Stimulated activated effector memory CD8-positive, alpha-beta T cell treated with anti-CD3 and anti-CD28 coated beads, Interleukin-12 subunit alpha, Interleukin-12 subunit beta, amount 100 ng/mL, for 72 hours (primary cell): ENCODE measurements at places on chromosomes 6 and 20.

DNA sequence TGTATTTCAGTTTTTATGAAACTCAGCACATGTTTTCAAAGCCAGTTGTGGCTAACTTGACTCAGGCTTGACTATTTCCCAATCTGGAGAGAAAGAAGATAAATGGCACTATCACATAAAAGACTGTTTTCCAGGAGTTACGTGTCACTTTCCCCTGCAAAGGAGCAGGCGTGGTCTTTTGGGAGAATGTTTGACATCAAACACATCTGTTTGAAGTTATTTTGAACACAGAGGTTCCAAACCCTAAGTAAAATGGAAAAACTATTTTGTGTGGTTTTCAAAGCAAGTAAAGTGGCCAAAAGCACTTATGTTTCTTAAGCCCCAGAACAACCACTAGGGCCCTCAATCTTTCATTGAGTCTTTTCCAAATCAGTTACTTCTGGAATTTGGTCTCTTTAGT, 89.7 kb downstream of the FOXF2 start:
- no peak for DNase-seq

- no peak for DNase-seq
These were observed 24.7 kb downstream of the PACSIN1 start for GRCh38 chr6:34490390-34491090.

DNA sequence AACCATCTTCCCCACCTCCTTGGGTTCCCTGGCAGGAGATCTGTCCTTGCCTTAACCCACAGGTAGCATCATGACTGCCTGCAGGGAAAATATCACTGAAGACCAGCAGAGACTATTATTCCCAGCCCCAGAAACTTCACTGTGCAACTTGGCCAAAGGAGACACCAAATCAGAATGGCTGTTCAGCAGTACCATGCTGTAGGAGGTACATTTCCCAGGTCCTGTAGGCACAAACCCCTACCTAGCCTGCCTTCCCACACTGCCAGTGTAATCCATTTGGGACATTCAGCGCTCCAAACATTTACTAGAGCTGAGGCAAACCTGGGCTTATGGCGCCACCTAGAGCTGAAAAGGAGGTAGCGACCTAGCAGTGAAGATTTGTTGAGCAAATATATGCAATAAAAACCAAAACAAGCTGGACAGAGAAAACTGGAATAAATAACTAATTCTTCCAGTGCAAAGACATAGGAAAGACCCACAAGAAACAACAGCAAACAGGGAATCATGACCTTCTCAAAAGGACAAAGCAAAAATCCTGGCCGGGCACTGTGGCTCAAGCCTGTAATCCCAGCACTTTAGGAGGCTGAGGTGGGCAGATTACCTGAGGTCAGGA, 60.3 kb downstream of the VTA1 start:
- no peak for DNase-seq

GRCh38 chr20:9508696-9509178, 5.7 kb upstream of the LAMP5 start:
- DNase-seq = no peak

DNA sequence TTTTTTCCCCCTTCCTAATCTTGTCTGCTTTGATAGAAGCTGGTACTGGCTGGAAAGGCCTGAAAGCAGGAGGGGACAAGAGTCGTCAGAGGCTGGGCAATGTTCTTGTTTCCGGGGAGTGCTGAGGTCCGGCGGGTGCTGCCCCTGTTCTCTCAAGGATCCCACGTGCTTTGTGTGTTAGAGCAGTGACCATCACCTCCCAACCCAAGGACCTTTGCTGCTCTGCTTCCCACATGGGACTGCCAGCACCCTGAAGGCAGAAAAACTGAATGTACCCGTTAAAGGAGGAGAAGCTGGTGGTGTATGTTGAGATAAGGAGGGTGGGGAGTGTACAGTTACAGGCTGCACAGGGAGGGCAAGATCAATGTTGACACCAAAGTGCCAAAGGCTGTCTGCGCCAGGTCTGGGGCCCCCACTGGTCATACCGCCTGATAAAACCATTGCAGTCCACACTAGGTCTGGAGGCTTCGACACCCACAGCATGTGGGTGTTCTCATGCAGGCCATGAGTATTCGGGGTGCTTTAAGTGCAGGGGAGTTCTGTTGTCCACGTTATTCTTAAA, 15.0 kb downstream of the C20orf173 start:
- DNase-seq = no peak

DNA sequence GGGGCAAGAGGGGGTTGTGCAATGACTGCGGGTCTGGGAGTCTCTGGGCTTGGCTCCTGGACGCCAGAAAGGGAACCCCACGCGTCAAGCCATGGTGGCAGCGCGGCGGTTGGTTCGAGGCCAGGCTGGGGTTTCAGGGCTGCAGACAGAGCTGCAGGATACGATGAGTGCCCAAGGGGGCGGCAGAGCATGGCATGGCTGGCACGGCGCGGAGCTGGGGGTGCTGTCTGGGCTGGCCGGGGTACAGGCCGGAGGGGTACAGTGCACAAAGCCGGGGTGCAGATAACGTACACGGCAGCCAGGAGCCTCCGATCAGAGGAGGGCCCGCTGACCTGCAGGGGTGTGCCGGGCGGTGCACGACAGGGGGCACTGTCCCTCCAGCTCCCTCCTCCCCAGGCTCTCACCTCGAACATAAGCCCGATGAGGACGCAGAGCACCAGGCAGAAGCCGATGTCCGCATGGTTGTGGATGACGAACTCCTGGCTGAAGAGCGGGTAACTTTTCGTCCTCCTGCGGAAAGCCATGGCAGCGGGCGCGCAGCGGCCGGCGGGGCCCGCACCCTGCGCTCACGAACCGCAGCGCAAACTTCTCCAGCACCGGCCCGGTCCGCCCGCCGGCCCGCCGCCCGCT, 353 bp downstream of the TRAM2 start:
- peak; percentile 51 for DNase-seq

- DNase-seq = no peak
These were observed 87.1 kb upstream of the POU3F2 start for GRCh38 chr6:98747273-98747672.

- no peak for DNase-seq
These were observed 37.7 kb downstream of the ECHDC1 start for GRCh38 chr6:127305741-127306140.

GRCh38 chr6:3363296-3364025, 93.4 kb downstream of the SLC22A23 start:
- no peak for DNase-seq

DNA sequence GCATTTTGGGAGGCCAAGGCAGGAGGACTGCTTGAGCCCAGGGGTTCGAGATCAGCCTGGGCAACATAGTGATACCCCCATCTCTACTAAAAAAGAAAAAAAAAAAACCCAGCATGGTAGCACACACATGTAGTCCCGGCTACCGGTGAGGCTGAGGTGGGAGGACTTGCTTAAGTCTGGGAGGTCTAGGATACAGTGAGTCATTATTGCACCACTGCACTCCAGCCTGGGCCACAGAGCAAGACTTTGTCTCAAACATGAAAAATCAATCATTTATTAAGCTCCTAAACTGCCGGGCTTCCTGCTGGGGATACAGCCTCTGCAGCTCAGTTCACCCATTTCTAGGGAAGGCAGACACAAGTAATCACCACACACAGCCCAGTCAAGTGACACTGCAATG, 7.3 kb upstream of the USP45 start:
- no peak for DNase-seq

DNA sequence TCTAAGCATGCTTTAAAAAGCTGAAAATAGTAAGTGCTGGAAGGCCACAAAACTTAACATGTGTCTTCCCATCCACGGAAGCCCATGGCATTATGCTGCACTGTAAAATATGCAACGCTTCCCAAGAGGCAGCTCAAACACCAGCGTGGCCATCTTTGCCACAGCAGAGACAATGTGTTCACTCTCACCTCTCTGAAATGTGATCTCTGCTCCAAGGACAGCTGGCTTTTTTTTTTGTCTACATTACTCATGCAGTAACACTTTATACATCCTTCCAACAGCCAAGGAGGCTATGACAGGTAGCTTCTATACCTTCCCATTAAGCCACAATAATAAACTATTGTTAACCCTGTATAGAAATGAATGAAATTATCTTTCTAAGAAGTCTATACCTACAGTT, 49.2 kb downstream of the BLOC1S5 start:
- DNase-seq = no peak

DNA sequence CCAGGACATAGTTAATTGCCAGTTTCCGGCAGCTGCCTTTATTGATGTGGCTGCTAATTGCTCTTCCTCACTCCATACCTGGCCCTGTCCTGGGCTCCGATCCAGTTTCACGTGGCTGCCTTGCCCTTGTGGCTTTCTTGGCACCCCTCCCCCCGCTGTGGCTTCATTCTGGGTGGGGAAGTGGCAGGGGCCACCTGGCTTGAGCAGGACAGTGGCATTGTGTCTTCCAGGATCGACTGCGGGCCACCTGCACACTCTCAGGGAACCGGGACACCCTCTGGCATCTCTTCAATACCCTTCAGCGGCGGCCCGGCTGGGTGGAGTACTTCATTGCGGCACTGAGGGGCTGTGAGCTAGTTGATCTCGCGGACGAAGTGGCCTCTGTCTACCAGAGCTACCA, 10.8 kb downstream of the MAVS start:
- DNase-seq = no peak

DNA sequence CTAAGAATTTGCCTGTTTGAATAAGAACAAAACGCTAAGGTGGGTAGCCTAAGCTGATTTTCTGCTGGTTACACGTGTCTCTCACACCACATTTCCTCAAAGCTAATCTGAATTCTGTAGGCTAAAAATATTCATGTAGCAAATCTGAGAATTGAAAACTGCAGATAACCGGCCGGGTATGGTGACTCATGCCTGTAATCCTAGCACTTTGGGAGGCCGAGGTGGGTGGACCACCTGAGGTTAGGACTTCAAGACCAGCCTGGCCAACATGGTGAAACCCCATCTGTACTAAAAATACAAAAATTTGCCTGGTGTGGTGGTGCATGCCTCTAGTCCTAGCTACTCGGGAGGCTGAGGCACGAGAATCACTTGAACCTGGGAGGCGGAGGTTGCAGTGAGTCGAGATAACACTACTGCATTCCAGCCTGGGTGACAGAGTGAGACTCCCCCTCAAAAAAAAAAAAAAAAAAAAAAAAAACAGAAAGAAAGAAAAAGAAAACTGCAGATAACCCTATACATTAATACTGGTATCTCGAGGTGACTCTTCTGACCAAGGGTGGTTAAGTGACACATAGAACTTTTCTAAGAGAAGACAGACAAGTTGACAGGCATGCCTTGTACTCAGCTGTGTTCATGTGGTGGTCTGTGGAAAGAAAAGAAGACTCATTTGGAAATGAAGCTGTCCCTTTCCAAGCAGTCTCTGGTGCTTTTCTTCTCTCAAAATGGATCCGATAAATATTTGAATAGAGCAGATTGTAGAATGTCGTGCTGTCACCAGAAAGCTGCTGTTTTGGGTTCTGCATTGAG, 24.7 kb upstream of the ASXL1 start:
- DNase-seq = peak; percentile 40

DNA sequence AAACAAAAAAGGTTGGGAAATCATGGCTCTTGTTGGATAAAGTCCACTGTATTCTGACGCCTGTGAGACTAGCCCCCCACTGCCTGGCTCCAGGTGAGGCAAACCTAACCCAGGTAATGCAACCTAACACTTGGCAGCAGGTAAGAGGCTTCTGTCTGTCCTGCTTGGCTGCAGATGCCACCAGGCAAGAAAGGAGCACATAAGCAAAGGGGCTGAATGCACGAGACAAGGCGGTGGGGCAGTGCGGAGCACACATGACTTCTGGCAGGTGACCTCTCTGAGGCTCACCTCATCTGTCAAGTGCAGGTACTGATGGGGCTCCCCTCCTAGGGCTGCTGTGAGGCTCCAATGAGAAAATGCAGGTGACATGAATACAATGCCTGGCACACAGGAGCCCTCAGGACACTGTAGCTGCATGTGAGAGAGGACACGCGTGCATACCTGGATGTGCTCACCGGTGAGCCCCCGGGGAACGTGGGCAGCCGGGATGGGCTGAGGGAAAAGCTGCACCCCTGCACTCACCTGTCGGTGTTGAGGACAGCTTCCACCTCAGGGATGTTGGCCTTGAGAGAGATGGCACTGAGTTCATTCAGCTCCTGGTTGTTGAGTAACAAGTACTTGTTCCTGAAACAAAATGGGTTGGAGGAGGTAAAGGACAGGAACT, 54.1 kb downstream of the MYH7B start:
- DNase-seq = no peak

DNA sequence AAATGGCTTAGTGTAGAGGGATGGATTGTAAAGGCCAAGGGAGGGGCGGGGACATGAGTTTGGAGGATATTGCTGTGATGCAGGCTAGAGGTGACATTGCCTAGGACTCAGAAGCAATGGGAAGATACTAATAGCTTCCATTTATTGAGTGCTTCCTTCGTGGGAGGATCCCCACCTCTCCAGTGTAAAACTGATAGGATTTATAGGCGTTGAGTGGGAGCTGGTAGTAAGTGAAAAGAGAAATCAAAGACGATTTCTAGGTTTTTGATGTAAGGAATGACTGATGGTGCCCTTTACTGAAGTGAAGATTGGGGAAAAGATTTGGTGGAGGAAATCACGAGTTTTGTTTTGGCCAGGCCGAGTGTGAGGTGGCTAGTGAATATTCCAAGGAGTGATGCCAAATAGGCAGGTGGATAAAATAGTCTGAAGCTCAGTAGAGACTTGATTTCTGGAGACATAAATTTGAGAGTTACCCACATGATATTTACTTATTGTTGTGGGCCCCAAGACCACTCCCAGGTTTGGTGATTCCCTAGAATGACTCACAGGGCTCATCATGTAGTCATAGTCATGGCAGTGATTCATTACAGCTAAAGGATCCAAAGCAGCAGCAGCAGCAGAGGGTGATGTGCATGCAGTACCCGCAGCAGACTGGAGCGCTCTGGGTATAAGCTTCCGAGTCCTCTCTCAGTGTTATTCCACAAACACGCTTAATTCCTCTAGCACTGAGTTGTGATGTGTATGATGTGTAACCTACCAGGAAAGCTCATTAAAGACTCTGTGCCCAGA, 10.2 kb downstream of the RPRD1B start:
- DNase-seq = no peak

- DNase-seq = no peak
These were observed 290.0 kb downstream of the HAO1 start for GRCh38 chr20:7650086-7650879.

GRCh38 chr20:50513169-50514034, 3.2 kb downstream of the PTPN1 start:
- DNase-seq = no peak

DNA sequence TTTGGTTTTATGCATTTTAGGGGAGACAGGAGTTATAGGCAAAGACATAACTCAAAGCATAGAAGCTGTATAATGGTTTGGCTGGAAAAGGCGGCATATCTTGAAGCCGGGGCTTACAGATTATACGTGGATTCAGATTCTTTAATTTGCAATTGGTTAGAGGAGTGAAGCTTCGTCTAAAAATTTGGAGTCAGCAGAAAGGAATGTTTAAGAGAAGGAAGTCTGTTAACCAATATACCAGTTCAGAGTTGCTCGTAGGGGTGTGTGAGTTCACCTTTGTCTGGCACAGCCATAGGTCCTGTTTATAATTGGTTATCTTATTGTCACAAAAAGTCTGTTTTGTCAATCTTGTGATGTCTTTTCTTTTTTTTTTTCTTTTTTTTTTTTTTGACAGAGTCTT, 8.9 kb downstream of the ARHGAP40 start:
- no peak for DNase-seq

- no peak for DNase-seq
These were observed 2.3 kb upstream of the FAM110A start for GRCh38 chr20:831251-831650.
